ENCODE measurements at places on chromosomes 4 and X.

- DNase-seq, result no peak
Observed at GRCh38 chrX:54484666-54485065, 11.4 kb downstream of the FGD1 start.

DNA sequence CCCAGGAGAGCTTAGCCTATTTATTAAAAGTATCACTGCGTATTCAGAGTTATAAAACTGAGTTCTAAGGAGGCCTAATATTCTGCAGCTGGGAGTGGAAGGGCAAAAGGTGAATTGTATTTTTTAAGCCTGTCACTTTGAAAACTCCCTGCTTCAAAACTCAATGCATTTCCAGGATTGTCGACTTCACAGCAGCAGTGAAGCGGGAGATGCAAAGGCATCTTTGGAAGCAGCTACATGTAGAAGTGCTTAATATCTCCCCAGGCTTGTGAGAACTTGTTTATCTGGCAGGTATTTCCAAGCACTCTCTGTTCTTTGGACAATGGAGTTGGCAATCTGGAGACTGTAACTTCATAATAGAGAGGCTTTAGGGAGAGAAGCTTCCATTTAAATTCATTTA lies 717.5 kb upstream of the SLIT2 start:
- no peak for DNase-seq

DNA sequence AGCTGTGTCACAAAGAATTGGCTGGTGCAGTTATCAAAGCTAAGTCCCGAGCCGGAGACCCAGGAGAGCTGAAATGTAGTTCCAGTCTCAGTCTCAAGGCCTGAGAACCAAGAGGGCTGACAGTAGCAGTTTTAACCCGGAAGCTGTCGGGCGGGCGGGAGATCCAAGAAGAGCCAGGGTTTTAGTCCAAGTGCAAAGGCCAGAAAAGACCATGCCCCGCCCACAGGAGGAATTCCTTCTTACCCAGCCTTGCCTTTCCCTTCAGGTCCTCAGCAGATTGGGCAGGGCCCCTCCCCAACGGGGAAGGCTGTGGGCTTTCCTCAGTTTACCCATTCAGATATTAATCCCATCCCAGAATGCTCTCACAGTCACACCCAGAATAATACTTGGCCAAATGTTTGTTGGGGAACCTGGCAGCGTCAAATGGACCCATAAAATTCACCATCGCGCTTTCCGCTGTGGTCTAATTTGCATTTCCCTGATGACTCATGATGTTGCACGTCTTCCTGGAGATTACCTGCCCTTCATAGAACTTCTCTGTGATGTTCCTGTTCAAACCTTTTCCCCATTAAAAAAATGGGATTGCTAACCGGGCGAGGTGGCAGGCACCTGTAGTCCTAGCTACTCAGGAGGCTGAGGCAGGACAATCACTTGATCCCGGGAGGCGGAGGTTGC lies 16.2 kb downstream of the MAEA start:
- DNase-seq, result no peak

DNA sequence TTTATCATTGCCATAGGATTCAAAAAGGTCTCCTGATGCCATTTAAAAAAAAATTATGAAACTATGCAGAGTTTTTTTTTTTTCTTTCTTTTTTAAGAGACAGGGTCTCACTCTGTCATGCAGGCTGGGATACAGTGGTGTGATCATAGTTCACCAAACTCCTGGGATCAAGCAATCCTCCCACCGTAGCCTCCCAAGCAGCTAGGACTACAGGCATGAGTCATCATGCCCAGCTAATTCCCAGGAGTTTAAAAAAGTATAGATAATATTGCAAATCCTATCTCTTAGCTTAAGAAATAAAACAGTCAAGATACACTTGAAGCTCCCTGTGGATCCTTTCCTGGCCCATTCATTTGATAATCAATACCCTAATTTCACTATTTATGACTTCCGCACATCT lies 58.6 kb upstream of the PRSS48 start:
- DNase-seq, result no peak

DNA sequence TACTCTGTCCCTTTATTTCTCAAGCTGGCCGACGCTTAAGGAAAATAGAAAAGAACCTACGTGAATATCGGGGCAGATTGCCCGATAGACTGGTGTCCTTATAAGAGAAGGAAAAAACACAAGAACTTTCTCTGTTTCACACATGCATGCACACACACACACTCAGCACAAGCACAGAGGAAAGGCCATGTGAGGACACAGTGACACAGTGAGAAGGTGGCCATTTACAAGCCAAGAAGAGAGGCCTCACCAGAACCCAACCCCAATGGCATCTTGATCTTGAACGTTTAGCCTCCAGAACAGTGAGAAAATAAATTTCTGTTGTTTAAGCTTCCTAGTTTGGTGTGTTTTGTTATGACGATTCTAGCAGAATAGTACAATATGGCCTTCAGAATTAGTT lies 37.0 kb downstream of the SPRY1 start:
- no peak for DNase-seq

GRCh38 chr4:152634110-152634760 lies 45.6 kb downstream of the TMEM154 start:
- no peak for DNase-seq
